ENCODE measurements at places on chromosomes 7 and 10.
A peak's percentile ranks its signal among the peaks of the same experiment; 100 is the strongest.

- no peak for DNase-seq
Measured at GRCh38 chr7:132066761-132067171, 509.5 kb downstream of the PLXNA4 start.

GRCh38 chr7:6274743-6275142 lies 2.3 kb upstream of the CYTH3 start:
- DNase-seq = no peak

DNA sequence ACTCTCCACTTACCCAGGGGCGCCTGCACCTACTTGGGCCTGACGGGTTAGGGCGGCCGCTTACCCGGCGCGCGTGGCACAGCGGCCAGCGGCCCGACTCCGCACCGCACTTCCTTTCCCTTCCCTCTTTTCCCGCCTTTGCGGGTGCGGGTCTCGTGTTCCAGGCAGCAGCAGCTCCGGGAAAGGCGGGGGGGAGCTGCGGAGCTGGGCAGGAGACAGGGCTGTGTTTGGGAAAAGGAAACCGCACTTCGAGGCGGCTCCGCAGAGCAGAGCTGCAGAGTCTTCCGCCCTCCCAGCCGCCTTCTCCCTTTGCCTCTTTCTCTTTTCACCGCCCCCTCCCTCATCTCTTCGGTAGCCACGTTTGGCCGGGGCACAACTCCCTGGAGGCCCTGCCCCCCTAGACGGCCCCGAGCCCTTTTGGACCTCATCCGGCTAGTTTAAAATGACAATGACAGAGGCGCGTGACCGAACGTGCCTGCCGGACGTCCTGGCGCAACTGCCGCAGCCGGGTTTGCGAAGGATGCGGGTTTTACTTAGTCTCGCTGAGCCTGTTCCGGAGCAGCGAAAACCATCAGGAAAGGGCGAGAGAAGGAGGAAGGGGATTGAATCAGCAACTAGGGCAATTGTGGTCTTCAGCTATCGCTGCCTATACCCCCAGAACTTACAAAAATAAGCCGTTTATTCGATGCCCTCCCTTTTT lies 7.9 kb upstream of the PAX2 start:
- DNase-seq = no peak

GRCh38 chr10:9605231-9605630 lies 1412.4 kb upstream of the CELF2 start:
- DNase-seq = no peak

DNA sequence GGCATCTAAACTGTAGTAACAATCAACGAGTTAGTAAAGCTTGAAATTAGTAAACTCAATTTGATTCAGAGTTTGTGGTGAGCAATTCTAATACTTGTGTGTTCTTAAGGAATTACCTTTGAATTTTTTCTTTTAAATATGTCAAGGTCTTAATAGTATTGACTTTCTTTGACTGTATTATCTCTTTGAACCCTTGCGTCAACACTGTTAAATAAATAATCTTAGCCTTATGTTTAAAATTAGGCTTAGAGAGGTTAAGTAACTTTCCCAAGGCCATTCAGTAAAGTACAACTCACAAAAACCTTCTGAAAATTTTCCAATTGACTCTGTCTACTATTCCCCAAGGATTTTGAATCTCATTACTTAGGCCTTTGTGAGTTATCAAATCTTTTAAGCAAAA lies 716.4 kb downstream of the NRG3 start:
- no peak for DNase-seq

- no peak for DNase-seq
Measured at GRCh38 chr7:33918438-33919143, 13.3 kb downstream of the BMPER start.

DNA sequence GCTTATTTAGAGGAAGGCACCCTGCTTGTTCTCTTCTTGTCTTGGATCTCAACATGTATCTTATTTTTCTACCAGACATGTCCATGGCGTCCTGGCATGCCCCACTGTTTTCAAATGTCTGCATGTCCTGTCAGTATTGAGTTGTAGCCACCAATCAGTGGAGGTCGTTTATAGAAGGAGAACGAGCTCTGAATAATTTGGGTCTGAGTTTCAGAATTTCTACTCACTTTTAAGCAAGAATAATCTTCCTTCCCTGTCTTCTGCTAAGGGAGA lies 2.9 kb upstream of the HOXA13 start:
- DNase-seq = no peak

GRCh38 chr10:130301021-130301892 lies 165.1 kb downstream of the GLRX3 start:
- DNase-seq = peak; percentile 66

DNA sequence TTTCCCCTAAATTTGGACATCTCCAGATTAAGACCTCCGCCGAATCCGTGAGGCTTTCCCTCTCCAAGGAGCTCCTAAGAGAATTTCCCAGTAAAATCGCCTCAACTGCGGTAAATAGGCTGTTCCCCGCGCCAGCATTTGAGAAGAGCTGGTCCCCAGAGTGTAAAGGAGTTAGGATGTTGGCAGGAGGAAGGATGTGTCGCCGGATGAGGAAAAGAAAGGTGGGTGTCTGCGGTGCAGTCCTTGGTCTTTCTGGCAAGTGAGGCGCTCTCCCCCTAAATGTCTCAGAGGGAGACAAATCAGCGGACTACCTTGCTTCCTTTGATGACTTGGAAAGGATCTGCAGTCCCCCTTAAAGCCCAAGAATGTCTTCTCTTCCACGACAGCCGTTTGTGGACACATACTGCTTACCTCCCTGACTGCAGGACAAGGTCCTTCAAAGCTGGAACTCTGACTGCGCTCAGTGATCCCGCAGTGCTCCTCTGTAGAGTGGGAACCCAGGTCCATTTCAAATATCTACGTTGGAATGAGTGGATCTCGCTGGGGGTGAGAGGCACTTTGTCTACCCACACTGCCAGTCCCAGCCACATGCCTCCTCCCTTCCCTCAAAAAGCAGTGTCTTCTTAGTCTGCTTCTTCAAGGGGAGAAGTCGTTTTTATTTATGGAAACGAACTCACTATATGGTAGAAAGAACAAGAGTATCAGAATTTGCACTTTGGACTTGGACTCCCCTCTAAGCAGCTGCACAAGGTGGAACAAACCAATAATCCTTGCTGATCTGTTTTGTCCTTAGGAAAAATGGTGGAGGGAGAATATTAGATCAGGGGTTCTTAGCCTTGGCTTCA lies 1.1 kb upstream of the DLG5 start:
- DNase-seq = no peak

DNA sequence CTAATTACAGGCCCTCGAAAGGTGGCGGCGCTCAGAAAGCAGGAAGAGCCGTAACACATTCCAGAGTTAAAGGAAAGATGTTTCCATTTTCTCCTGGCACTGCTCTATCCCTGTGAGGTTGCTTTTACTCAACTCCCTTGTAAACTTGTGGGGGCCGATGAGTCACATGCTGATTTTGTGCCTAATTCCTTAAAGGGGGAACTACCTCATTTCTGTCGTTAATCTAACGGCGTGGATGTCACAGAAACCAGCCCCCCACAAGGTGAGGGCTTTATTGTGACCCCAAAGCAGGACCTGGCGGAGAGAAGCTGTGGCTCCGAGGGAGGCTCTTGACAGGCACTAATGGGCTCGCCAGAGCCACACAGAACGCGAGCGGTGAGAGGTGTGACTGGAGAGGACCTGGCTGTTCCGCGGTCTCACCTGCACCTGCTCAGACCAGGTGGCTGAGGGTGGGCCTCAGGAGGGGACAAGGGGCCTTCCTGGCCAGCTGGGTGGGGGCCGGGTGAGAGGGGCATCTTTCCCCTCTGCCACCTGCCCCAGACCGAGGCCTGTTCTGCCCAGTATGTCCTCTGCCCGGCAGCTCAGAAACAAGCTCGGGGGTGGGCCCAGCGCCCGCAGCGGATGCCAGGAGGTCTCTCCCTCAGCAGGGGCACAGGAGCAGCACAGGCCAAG lies 50.9 kb downstream of the CALML3 start:
- no peak for DNase-seq

DNA sequence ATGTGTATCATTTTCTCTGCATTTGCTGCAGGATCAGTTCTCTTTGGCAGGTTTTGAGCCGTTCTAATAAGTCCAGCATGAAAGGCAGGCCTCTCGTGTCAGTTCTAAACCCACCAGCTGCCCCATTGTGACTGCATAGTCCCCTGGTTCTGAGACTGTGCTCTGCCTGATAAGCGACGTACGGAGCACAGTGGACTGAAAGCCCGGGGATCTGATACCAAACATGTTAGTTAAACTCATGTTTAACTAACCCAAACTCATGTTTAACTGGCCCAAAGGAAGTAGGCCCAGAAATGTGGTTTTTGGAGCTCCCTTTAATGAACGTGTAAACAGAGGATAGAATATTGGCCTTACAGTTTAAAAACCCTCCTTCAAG lies 98.0 kb upstream of the PDCD4 start:
- no peak for DNase-seq

GRCh38 chr7:10724449-10724848 lies 249.2 kb upstream of the PHF14 start:
- DNase-seq = no peak

GRCh38 chr10:119341459-119342301 lies 134.3 kb downstream of the GRK5 start:
- DNase-seq = no peak

DNA sequence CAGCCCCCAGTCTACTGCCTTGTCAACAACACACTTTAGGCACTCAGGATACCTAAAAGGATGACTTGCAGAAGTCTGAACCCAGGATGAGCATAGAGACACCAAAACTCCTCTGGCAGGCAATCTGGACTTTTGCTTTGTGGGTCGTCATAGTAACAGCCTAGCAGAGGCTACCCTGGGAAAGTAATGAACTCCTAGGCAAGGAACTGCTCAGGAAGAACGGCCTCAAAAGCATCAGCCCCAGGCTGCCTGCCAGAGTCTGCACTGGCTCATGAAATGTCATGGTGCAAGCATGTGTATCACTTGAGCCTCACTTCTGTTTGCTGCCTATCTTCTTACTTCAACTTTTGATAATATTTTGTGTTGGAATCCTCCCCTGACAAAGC lies 715.1 kb downstream of the GRID1 start:
- no peak for DNase-seq

- DNase-seq = no peak
Measured at GRCh38 chr10:11154849-11155498, 137.3 kb downstream of the CELF2 start.

GRCh38 chr10:61128196-61128595 lies 184.2 kb upstream of the RHOBTB1 start:
- DNase-seq = no peak

DNA sequence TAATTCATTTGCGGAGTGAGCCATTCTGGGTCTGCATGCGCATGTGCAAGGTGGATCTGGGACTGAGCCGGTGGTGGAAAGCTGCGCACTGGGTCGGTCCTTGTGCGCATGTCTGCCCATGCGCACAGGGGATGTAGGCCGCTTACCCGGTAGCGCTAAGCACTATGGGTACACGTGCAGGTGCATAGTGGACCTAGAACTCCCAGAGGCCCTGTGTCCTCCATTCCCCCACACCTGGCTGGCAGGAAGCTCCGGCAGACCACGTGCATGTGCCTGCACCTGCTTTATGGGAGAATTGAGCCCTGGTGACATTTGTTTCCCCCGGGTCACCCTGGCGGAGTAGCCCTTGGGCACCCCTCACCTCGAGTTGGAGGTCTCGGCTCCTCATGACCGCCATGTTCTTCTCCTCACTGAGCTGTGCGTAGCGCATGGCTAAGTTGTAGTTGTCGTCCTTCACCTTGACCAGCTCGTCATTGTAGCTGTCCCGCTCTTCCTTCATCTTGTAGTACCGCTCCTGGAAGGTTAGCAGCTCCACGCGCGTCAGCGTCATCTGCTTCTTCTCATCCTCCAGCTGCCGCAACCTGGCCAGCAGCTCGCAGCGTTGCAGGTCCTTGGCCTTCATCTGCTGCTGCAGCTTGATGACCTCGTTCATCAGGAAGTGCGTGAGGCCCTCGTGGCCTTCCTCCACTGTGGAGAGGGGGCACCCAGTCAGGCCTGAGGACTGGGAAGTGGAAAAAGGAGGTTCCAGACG lies 99.6 kb downstream of the CARD11 start:
- DNase-seq = peak; percentile 45

DNA sequence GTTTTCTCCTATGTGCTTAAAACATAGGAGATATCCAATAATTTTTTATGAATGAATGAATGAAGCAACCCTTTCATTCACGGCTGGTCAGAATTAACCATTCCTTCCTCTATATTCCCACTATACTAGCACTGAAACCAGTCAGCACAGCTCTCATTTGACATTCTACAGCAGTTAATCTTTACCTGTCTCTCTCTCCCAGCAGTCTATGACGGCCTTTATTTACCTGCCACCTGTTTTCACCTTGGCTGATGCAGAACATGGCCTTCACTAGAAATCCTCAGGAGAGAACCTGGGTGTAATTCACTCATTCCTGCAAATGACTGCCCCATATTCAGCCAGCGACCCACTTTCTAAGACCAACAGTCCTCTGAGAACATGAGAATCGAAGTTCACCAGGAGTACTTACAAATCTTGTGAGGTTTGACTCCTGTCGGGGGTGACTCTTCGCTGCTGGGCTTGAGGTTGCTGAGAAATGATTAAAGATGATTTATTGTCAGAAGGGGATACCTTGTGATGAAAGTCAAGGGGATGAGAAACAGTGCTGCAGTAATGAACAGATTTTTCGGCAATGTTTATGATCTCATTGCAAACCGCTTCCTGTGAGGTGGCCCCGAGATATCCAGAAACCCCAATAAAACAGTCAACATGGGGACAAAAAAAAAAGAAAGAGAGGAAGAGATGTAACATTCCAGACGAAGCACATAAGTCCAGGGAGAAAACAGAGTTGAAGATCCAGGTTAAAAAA lies 30.9 kb upstream of the PDLIM1 start:
- DNase-seq = no peak

GRCh38 chr7:23691320-23691719 lies 11.3 kb downstream of the FAM221A start:
- DNase-seq = no peak

- DNase-seq = no peak
Measured at GRCh38 chr10:110378006-110378405, 73.3 kb upstream of the SMNDC1 start.

DNA sequence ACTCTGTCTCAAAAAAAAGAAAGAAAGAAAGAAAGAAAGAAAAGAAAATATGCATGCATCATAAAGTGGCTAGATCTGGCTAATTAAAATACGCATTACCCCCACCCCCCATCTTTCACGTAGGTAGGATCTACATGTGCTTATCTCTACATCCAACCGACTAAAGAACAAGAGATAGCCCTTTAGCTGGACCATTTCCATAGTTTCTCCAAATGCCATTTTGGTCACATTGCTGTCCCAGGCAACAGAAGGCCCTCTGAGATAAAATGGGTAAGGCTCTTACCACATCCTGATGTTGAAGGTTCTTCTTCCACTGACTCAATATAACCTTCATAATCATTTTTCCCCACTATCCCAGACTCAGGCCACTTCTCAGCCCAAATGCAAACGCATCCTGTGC lies 31.5 kb downstream of the PIK3AP1 start:
- DNase-seq = no peak

- DNase-seq = no peak
Measured at GRCh38 chr7:151140826-151141225, 26.7 kb downstream of the GBX1 start.

GRCh38 chr10:89869180-89869579 lies 167.8 kb downstream of the KIF20B start:
- no peak for DNase-seq

GRCh38 chr10:12925845-12926244 lies 75.7 kb downstream of the CCDC3 start:
- no peak for DNase-seq
